Activated effector memory CD4-positive, alpha-beta T cell treated with Interleukin-2 at 50 U/mL for 16 hours (primary cell): ENCODE measurements at places on chromosomes 11 and 22.

DNA sequence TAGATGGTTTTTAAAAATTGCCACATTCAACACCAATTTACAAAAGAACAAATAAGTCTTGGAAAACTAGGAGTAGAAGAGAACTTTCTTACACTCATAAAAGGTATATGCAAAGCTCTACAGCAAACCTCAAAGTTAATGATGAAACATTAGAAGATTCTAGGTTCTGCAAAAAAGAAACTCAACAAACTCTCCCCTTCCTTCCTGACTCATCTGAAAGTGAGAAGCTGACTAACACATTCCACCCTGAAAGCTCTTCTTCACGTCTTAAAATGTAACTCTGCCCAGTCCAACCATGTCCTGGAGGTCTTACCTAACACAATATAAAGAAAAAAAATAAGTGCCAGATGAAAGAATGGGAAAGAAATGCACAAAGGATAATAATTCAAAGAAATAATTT, 218.9 kb upstream of the ISX start:
- DNase-seq = no peak

DNA sequence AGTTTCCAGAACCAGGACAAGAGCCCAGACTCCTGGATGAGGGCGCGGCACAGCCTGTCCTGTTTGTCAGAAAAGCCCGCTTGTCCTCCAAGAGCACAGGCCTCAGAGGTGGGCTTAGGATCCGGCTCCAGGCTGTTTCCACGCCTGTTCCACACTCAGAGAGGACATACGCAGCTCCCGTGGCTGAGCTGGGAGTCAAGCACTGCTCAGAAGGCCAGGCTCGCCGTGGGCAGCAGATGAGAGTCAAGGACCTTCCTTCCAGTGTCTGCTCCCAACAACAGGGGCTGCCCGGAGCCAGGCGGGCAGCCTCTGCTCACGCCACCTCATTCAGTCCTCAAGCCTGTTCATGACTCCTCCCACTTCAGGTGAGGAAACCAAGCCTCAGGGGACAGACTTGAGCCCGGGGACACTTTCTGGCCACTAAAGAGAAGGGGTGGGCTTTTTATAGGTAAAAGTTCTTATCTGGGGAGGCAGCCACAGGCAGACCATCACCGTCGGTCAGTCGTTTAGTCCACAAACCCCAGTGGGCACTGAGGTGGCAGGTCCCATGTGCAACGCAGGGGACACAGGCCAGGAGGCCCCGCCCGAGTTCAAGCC, 3.8 kb downstream of the CYB5R3 start:
- no peak for DNase-seq

- no peak for DNase-seq
Observed at GRCh38 chr11:46353698-46354097, 6.4 kb downstream of the DGKZ start.

- no peak for DNase-seq
Observed at GRCh38 chr22:49235463-49236300, 592.0 kb downstream of the BRD1 start.

DNA sequence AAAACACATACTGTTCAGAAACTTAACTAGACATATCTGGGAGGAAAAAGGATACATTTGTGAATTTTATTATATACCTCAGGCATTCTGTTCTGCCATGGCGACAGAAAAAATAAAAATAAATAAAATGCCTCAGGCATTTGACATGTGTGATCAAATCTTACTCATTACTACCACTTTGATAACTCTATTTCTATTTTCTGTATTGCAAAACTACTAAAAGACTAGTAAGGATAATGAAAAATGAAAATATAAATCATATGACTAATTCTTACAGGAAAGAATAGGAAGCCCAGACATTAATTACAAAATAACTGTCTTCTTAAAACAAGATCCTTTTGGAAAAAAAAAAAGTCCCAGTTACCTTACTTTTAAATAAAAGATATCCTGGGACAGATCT, 5.3 kb downstream of the PICALM start:
- DNase-seq = no peak

DNA sequence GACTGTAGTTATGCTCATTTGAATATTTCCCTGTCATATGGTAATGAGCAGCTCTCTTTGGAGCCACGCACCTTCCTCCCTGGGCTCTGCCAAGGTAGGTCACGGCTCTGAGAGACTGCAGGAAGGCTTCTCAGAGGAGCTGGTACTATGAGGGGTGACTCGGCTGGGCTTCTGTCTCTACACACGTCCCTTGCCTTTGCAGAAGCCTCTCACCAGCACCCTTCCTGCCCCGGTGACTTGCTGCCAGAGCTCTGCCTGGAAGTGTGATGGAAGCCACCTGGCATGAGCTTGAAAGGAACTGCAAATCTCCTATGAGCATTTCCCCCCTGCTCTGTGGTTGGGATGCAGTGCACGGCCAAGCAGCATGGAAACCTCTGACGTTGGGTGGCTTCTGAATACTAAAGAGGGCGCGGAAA, 74.2 kb downstream of the KIRREL3 start:
- DNase-seq = no peak

DNA sequence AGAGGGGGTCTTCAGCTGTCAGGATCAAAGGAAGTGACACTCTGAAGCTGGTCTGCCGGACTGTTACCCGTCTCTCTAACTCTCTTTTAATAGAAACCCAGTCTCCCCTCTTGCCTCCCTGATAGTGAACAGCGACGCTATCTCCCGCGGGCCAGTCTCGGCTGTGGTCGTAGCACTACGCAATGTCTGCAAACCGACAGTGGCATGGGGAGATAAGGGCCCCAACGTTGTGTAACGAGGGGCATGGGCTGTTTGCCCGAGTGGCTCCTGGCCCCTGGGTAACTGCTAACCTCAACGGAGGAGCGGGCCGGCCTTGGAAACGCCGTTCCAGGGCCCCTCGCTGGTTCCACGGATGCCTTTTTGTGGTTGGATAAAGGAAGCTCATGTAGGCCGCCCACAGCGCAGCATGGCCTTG, 23.3 kb downstream of the ZBTB16 start:
- DNase-seq = no peak

DNA sequence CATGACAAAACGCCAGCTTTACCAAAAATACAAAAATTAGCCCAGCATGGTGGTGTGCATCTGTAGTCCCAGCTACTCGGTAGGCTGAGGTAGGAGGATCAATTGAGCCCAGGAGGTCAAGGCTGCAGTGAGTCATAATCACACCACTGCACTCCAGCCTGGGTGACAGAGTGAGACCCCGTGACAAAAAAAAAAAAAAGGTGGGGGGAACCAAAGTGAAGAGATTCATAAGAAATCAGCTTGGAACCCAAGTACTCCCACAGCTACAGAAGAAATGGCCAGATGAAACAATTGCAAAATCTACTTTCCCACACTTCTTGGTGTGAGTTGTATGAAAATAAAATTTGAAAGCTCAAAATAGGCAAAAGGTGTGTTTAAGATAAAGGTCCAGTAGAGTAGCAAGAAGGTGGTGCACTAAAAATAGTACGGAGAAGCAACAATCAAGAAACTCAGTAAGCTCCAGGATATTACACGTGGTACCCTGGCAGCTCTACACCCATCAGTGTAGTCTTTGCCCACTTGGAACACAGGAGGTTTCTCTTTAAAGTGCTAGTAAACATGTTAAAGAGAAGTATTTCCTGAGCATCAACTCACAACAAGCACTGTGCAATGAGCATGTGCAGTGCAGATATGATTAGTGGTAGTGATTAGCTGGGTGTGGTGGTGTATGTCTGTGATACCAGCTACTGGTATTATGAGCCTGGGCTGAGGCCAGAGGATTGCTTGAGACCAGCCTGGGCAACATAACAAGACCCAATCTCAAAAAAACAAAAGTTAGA, 5.3 kb downstream of the HARBI1 start:
- DNase-seq = no peak

GRCh38 chr11:63599211-63600122, 14.8 kb downstream of the PLAAT3 start:
- no peak for DNase-seq

GRCh38 chr11:56750190-56750589, 1.7 kb upstream of the OR9G4 start:
- no peak for DNase-seq

GRCh38 chr22:23220485-23221350, 40.4 kb downstream of the BCR start:
- no peak for DNase-seq

DNA sequence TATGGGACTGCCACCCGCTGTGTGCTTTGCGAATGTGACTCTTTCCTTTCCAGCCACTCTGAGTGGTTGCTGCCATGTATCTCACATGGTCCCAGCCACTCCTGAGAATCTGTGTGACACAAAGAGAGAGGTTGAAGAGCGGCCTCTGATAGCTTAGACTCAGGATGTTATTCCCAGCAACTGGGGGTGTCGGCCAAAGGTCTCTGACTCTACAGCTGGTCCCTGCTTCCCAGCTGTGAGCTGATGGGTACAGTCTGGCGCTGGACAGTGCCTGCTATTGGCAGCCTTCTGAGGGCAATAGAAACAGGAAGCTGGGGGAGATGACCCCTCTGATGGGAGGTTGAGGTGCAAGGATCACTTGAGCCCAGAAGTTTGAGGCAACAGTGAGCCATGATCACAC, 105.1 kb downstream of the RRAS2 start:
- DNase-seq = no peak

DNA sequence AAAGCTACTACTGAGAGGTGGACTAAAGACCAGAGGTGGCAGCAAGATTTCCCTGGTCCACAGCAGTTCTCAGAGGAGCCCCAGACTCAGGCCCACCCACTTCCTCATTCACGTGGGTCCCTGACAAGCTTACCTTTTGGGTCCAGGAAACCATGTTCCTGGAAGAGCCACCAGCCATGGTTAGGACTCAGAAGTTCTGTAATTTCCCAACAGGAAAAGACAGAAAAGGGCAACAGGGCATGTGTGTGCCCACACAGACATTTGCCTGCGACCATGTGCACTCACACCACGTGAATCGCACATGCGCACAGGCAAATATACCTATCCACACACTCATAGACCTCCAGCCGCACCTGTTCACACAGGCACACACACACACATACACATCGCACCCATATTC, 42.9 kb downstream of the LRRC32 start:
- no peak for DNase-seq

DNA sequence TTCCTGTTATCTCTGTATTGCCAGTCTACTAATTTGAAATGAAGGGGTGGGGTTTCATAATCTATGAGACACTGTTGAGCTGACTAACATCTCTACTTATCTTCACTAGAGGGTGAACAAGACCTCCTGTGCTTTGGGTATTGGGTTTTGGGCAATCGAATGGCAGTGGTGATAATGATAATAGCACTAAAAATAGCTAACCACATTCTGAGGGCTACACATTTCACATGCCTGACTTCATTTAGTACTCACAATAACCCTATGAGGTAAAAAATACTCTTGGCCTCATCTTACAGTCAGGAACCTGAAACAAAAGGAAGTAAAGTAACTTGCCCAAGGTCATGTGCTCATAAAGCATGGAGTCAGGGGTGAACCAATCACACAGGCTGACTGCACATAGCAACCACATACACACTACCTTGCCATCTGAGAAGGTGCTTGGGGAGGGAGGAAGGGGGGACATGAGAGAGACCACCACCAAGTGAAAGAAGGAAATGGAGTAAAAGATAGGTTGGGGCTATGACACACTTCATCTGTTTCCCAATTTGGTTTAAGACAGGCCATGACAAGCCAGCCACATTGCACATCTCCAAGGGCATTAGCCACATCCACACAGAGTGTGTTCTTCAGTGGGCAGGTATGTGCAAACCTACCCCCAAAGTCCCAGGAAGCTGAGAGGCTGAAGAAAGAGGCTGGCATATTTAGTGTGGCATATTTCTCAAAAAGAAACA, 387.6 kb upstream of the DDI1 start:
- DNase-seq = no peak

DNA sequence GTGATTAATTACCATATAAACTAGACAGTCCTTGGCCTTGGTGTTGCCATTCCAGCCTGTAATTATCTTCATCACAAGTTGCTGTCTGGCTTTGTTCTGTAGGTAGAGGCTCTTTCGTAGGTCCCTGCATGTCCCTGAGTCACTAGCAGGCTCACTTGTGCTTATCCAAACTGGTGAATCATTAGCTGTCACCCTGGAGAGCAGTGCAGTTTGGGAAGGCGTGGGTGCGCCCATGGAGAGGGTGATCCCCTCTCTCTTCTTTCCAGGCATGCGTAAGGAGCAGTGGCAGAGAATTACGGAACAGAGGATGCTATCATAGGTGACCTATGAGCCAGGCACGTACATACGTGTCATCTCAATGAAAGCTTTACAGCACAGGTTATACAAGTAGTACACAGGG, 11.0 kb upstream of the EHF start:
- DNase-seq = no peak

DNA sequence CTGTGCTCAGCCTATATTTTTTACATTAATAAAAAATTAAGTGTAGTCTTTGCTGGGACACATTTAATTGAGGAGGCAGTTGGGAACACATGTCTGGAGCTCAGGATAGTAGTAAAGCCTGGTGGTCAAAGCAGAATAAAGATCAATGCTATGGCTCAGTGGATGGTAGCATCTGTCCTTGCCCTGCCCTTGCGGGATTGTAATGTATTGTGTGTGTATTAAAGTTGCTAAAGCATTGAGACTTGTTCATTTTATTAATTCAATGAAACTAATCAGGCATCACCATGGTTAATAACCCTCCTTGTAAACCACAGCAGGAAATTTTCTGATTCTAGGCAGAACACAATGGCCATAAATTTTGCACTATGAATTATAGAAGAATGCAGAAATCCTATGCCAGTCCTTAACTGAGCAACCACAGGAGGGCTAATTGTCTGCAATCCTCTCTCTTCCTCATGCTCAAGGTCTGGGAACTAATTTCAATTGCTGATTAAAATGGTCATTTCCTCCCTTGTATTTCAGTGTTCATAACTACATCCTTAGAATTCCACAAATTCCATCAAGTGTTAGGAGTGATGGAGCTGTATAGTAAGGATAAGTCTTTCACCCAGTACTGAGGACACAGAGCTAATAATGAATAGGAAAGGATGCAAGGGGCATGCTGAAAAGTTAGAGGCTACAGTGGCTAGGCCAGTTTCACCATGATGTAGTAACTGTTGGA, 403.2 kb upstream of the DDI1 start:
- DNase-seq = no peak

DNA sequence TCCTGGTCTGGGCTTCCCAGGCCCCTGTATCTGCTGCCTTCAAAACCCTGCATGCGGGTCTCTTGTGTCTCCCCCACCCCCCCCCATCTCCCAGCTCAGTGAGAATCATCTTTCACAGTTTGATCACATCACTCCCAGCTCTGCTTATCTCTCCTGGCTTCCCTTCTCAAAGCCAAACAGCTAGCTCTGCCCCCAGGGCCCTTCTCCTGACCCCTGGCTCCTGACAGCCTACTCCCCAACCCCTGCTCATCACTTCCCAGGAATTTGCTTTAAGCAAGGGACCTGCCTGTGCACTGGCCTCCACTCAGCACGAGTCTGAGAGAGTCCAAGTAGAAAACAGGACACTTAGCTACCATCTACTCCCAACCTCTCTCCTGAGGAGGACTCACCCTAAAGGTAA, 342.7 kb downstream of the TENM4 start:
- no peak for DNase-seq

GRCh38 chr11:133064152-133064877, 468.0 kb downstream of the OPCML start:
- DNase-seq = no peak
